ENCODE measurements at places on chromosomes 4 and X.

GRCh38 chr4:7423391-7423790 lies 11.3 kb downstream of the PSAPL1 start:
- DNase-seq: no peak

DNA sequence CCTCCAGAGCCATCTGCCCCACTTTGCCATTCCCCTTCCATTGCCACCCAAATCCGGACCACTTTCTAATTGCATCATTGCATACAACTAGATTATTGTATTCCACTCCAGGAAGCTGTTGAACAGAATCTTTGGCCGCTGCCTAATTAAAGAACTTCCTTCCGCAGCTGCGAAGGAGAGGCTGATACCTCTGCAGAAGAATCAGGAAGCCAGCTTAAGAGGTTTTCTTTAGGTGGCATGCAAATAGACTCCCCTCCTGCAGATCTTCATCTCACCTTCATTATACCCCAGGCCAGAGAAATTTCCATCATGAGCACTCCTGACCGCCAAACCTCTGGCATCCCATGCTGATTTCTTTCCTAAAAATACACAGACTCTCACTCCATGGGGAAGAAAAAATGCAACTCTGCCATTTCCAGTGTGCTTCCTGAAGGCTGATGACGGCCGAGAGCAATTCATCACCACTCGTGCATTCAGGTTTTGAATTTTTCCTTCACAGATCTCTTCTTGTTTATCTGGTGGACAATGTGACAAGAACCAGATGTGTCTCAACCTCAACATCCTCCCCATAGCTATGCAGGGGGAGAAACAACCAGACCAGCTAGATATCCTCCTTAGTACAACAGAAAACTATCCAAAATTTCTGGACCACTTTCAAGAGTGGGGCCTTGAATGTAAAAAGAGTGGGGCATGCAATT lies 31.2 kb downstream of the LGI2 start:
- no peak for DNase-seq

- DNase-seq: no peak
Measured at GRCh38 chr4:154942176-154942575, 161.1 kb downstream of the RBM46 start.

- DNase-seq: no peak
Measured at GRCh38 chrX:53714580-53715345, 28.2 kb upstream of the HUWE1 start.

DNA sequence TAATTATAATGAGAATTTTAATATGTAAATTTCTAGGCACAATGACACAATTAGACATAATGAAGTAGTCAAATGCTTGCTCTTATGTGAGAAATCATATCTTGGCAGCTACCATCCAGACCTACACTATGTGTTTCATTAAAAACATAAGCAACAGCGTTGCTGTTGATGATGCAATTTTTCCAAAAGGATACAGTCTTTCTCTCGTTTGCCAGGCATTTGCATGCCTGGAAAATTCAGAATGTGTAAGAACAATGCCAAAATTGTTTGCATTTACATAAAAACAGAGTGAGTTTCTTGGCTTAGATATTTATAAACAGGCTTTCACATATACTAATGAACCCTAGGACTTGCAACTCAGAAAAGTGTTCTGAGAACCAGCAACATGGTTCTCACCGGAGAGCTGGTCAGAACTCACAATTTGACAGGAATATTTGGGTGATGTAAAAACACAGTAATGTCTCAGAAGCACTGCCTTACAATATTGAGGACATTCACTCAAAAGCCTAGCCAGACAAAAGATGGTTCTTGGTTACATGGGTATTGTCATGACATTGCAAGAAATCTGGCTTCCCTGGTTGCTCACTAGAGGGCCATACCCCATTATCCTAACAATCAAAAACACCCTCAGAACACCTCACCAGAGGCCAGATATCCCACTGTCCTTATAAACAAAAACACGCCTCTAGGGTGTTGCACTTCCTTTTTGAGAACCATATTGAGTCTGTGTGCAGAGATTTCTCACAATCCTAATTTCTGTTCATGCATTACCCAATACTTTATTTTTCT lies 1029.0 kb upstream of the AGA start:
- no peak for DNase-seq

DNA sequence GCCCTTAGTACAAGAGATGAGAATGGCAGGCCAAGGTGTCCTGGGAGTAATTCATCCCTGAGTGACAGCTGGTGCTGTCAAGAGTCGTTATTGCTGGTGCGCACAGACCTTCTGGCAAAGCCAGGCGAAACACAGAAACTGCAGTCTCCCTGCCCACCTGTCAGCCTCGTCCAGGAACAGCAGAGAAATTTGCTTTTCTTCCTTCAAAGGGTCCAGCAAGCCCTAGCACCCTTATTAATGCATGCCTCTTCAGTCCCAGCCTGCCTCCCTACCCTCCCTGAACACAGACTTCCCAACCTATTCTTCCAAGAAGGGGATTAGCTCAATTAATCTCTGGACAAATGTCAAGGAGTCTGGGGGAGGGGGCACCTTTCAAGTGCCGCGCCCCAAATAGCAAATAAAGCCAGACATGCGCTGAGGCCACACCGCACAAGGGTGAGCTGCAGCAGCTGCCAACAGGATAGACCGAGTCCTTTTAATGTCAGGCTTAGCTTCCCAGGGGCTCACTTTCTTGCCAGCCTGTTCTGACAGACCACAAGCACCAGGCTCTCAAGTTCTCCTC lies 250.7 kb upstream of the RASGEF1B start:
- peak; percentile 56 for DNase-seq
